ENCODE measurements at places on chromosomes 4 and X.

GRCh38 chrX:137568741-137569469, 3.0 kb downstream of the ZIC3 start:
- no peak for DNase-seq

GRCh38 chr4:3791910-3792542, 25.8 kb downstream of the ADRA2C start:
- no peak for DNase-seq

DNA sequence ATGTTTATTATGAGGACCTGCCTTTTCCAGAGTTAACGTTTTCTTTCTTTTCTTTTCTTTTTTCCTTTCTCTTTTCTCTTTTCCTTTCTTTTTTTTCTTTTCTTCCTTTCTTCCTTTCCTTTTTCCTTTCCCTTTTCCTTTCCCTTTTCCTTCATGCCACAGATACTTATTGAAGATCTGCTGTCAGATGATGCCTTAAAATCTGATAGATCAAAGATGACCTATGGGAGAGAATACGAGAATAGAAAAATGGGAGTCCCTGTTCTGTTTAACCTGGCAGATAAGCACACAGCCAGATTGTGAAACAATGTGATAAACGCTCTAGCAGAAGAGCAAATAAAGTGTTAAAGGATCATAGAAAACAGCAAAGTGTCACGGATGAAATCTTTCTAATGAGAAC, 38.9 kb downstream of the AFF1 start:
- DNase-seq: no peak

DNA sequence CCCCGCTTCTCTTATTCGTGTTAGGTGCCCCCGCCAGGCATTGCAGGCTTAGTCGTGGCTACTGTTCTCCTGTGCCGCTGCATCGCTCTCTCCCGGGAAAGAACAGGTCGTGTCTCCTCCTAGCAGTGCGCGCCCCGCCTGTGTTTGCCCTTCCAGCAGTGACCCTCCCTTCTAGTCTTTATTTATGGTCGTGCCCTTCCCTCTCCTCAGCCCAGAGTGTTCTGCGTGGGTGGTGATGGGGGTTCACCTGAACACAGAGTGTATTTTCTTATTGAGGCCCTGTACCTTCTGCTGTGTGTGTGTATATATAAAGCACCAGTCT, 15.2 kb downstream of the USP11 start:
- DNase-seq: no peak

DNA sequence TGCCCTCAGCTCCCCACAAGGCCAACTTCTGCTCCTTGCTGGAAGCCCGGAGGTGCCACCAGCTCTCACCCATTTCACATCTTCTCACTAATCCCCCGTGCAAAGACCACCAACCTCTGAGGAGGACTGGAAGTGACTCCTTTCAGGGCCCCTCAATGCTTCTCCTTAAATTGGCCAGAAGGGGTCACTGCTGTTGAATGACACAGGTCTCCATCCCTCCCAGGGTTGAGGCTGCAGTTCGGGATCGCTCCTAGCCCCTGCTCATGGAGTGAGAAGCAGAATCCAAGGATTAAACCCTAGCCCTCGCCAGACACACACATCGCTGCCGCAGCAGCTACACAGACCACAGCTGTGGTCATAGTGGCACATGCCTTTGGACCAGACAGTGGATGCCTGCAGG, 279.5 kb upstream of the TAPT1 start:
- no peak for DNase-seq

DNA sequence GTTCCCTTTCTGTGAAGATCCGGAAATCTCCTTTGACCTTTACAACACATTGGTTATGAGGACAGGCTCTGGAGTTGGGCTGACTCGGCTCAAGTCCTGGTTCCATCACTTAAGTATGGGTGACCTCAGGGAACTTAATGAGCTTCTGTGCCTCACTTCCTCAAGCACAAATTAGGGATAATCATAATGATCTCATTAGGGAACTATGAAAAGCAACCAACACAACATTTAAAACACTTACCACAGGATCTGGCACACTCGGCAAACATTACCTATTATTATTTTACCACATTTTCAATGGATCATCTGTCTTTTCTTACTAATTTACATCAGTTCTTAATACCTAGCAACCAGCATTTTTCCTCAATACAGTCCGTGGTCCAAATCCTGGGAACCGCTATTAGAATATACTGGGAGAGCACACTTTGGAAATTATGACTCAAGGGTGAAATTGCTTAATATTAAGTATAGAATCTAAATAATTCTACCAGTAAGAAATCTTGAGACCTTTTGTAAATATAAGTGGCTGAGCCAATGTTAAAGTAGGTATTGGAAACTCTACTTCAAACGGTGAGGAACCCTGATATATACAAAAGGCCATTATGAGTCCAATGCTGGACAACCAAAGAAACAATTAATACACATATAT, 19.6 kb downstream of the ADGRA3 start:
- no peak for DNase-seq

GRCh38 chr4:101777431-101777830, 13.1 kb upstream of the BANK1 start:
- no peak for DNase-seq
